ENCODE measurements at places on chromosomes 6 and 20. TPM values are rescaled to one million over a fixed set of nuclear protein-coding genes. Genes with fewer than 3 reads are reported as not detected.

The ZNF334 gene
- total RNA-seq: 1.1 TPM

The TINAG gene
- not detected for total RNA-seq

The SULF2 gene
- total RNA-seq: 5.5 TPM

The UBE2C gene
- 71.3 TPM for total RNA-seq

The MEP1A gene
- not detected for total RNA-seq

The ZNF184 gene
- 5.7 TPM for total RNA-seq

The CLPSL1 gene
- not detected for total RNA-seq

The WASF1 gene
- 13.1 TPM for total RNA-seq

The NEDD9 gene
- 30.2 TPM for total RNA-seq

The SAMD10 gene
- 2.6 TPM for total RNA-seq

The BCAS1 gene
- not detected for total RNA-seq

The TREM2 gene
- total RNA-seq: not detected

The ANKRD66 gene
- total RNA-seq: not detected

The ALDH8A1 gene
- 0.72 TPM for total RNA-seq

The GTSF1L gene
- total RNA-seq: not detected

The OR2H1 gene
- total RNA-seq: not detected

The ZSCAN16 gene
- 2.2 TPM for total RNA-seq

The TFAP2A gene
- 0.22 TPM for total RNA-seq

The DNAAF9 gene
- total RNA-seq: 15.3 TPM

The CPXM1 gene
- total RNA-seq: 0.72 TPM

The SLC32A1 gene
- total RNA-seq: not detected

The NOX3 gene
- not detected for total RNA-seq

The RGS17 gene
- total RNA-seq: 4.6 TPM

The COMMD7 gene
- total RNA-seq: 44.5 TPM

The DYNLT2 gene
- 1.1 TPM for total RNA-seq

The RSPH9 gene
- total RNA-seq: 0.66 TPM

The FAM209B gene
- not detected for total RNA-seq

The IL17A gene
- total RNA-seq: not detected

The SLC22A3 gene
- total RNA-seq: 19.3 TPM
